ENCODE measurements at places on chromosomes 4 and X.

- DNase-seq: peak; percentile 1
Observed at GRCh38 chr4:99447079-99447478, 11.9 kb upstream of the ADH7 start.

DNA sequence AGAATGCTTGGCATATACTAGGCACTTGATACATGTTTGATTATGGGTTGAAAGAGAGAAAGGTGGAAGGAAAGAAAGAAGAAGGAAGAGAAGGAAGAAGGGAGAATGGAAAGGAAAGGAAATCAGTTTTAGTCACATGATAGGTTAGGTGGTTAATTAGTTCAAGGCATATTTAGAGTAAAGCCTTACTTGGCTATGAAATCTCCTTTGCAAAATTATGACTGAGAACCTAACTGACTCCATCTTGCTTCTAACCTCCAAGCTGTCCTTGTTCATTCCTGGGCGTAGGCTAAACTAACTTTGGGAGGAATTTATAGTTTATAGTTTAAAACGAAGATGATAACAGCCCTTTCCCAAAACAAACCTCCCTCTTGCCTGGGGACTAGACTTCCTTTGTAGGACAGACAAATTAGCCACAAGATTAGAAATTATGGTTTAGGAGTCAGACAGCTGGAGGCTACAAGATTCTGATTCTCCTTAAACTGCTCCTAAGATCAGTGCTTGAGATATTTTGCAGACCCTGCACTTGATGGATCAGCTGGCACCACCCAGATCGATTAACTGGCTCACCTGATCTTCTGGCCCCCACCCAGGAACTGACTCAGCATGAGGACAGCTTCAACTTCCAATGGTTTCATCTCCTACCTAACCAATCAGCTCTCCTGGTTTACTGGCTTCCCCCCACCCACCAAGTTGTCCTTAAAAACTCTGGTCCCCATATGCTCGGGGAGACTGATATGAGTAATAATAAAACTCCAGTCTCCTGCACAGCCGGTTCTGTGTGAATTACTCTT, 55.0 kb downstream of the TXK start:
- DNase-seq: no peak

- no peak for DNase-seq
Observed at GRCh38 chrX:136210243-136210642, 41.0 kb downstream of the MAP7D3 start.

DNA sequence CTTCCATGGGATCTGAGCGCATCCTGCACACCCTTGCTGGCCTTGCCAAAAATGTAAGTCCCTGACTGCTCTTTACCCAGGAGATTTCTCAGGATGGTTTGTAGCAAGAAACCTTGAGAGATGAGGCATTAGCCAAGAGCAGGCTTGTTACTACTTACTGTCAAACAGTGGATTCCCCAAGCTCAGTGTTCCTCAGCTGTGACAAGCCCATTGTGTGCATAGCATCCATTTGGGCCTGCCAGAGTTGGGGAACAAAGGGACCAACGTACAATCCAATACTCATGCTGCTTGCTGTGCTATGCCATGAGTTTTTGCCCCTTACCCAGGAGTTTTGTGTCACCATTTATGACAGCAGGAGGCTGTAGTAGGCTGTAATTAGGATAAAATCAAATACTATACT, 267.6 kb downstream of the TENM3 start:
- DNase-seq: no peak

DNA sequence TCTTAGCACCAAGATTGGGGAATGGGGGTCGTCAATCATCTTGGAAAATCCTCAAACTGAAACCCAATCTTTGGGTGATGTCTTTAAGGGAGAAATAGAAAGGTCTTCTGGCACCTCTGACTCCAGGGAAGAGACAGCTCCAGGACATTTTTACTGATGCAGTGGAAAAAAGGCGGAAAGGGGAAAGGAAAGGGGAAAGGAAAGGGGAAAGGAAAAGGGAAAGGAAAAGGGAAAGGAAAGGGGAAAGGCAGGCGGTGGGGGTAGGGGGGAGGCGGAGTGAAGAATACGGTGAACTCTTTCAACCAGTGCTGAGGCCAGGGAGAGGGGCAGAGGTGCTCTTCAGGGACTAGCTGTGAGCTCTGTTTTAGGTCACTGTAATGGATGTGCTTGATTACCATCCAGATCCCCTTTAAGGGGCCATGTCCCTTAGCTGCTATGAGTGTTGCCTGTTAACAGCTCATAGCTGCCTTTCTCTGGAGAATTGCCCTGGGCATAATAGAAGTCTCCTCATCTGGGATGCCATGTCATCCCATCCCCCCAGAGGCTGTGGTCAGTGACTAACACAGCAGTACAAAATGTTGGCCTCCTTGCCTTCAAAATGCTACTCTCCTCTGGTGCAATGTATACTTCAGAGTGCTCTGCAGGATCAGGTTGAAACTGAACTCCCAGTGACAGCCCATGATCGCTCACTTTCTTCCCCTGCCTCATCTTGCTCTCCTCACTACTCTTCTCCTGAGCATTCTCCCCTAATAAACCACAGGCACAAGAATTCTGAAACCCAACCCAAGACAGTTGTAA, 92.4 kb upstream of the AP1S2 start:
- no peak for DNase-seq

DNA sequence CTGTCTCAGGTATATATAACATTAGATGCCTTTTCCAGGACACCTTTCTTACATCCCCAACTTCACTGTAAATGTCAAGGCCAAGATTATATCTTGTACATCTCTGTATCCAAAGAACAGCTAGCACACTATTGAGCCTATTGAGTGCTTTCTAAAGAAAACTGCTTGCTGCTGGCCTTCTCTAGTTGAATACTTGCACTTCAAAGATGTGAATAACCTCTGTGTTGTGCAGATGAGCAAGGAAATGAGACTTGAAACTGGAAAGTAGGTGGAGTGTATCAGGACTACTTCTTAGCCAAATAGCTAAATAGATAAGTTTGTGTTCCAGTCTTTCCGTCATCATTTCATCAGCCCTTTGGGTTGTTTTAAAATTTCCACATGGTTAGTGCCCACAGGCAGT, 704.4 kb upstream of the AMOT start:
- DNase-seq: no peak

GRCh38 chr4:181970366-181970765, 272.8 kb upstream of the TENM3 start:
- DNase-seq: no peak

DNA sequence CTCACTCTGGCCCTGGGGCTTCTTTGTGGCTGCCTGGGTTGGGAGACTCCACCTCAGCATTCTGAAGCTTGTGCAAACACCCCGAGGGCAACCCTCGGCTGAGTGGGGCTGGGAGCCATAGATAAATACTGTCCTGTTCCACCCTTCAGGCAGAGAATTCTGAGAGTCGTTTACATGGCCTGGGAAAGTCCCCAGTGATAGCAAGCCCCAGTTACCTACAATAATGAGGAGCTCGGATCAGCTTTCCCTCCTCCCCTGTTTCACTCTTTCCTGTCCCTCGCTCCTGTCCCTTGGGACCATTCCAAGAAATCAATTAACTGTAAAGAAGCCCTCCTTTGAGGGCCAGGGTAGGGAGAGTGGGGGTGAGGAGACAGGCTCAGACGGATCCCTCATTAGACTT, 31.6 kb upstream of the DDX3X start:
- no peak for DNase-seq

DNA sequence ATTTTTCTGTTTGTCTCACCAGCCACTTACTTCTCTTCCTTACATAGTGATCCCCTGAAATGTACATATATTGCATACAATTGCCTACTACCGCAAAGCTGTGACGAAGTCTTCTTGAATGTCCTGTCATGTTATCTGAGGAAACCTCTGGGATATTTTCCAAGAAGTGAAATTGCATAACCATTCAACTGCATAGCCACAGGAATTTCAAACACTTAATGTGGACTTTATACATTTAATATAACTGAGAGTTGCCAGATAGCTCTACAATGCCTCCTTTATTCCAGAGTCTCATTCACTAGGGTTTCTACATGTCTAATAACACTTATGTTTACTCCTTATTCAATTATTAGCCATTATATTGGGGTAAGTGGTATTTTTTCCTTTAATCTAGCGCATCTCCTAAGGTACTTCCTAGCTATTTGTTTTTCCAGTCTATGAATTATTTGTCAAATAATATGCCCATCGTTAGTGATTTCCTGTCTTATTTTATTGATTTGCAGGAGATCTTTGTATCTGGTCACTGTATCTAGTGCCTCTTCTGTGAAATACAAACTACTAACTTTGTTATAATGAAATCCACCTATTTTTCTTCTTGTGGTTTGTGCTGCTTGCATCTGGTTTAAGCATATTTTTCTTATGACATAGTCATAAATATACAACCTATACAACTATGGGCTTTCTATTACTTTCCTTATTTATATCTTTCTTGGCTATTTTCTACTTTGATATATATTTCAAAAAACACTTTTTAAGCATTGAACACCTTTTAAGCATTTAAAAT, 69.2 kb upstream of the GRID2 start:
- no peak for DNase-seq

- no peak for DNase-seq
Observed at GRCh38 chr4:79798047-79798446, 275.0 kb downstream of the ANTXR2 start.

- DNase-seq: no peak
Observed at GRCh38 chr4:8201321-8201781, 2.3 kb downstream of the SH3TC1 start.

DNA sequence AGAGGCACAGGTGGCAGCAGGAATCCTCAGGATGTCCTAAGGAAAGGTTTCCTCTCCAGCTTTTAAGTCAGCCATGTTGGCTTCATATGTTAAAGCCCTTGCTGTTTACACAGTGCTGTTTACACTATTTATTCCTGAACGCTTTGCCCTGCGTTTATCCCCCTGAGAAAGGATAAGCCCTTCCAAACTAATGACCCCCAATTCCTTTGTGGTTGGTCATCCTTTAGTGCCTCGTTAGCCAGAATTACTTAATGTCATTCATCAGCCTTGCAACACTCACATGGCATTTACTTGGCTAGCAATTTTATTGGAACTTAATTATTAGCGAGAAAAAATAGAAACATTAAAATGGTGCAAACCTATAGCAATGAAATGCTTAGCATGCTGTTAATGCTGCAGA, 23.8 kb downstream of the VCX2 start:
- no peak for DNase-seq

DNA sequence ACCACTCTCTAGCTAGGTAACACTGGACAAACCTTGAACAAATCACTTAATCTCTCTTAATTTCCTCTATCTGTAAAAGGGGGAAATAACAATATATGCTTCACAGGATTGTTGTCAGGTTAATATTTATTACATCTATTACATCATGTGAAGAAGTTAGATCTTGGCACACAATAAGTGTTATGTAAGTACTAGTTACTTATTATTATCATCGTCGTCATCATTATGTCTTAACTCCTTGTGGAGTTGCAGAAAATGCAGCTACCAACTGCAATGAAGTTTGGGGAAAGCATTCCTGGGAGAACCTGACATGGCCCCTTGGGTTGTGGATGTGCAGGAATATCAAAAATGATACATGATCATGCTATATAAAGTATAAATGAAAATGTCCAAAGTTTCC, 4.8 kb upstream of the JCHAIN start:
- DNase-seq: no peak

- no peak for DNase-seq
Observed at GRCh38 chrX:140249088-140249487, 255.8 kb downstream of the SOX3 start.

GRCh38 chrX:54043056-54043455, 1.2 kb downstream of the PHF8 start:
- DNase-seq: no peak

DNA sequence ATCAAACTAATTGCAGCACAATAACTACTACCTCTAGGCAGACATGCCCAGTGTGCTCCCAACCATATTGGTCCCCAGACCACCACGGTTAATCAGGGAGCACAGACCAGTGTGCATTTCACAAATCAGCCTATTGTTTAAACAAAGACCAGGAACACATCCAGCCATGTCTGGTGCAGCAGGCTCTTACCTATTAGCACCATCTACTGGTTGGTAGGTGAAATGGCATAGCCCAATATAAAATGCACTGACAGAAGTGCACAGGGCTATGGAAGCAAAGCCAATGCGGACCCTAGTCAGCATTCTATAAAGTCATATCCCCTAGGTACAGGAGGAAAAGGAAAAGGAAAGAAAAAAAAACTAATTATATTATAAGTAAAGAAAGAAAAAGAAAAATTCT, 15.5 kb upstream of the CYLC1 start:
- peak; percentile 2 for DNase-seq

DNA sequence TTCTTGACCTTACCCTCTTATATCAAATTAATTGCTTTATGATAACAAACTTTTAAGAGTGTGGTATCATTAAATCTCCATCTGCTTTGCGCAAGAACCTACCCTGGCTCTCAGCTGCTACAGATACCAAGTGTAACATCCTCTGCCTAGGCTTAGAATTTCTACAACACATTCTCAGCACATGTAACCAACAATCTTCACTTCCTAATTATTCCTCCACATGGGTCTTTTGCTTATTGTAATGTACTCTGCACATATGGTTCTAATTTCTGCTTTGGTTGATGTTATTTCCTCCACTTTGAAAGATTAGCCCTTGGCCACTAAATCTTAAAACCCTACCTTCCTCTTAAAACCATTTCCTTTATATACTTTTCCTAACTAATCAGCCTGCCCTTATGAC, 242.4 kb downstream of the ARHGAP24 start:
- DNase-seq: no peak

DNA sequence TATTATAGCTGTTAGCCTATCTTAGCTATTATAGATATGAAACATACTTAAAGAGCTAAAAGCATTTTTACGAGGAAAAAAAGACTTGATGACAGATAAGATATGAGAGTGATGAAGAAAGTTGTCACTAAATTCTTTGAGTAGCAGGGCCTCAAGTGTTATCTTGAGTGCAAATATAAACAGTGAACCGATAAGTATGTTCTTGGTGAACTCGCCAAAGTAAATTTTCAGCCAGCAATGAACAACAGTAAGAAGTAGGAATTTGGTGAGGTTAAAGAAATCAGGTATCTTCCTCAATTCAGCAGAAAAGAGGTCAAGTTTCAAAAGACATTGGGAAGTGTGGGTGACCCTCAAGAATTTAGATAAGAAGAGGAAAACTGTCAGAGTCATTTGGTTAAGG, 471.8 kb upstream of the FTHL17 start:
- no peak for DNase-seq
